Astrocyte (in vitro differentiated cells and primary cell): ENCODE measurements at places on chromosomes 4 and X.
A peak's percentile ranks its signal among the peaks of the same experiment; 100 is the strongest.

DNA sequence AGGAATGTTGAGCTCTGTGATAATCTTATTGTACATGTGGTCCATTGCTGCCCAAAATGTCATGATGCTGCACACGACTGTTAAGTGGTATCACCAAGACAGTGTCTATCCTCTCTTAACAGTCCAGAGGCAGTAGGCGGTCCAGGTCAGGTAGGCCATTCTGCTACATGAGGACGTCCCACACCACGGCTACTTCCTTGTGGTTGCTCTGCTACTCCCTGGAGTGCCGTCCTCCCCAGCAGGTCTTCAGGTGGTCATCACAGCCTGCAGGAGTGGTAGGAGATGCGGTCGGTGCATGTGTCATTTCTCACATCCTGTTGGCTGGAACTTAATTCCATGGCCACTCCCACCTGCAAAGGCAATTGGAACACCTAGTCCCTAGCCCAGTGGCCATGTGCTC lies 11.5 kb upstream of the STK32B start:
- DNase-seq, result no peak

GRCh38 chr4:74932832-74933561 lies at the start of gene PARM1:
Gene PARM1, plus strand, starts transcription at chr4:74933116. Its CDS starts 212 bp downstream, at chr4:74933328.
- DNase-seq, result peak; percentile 37

DNA sequence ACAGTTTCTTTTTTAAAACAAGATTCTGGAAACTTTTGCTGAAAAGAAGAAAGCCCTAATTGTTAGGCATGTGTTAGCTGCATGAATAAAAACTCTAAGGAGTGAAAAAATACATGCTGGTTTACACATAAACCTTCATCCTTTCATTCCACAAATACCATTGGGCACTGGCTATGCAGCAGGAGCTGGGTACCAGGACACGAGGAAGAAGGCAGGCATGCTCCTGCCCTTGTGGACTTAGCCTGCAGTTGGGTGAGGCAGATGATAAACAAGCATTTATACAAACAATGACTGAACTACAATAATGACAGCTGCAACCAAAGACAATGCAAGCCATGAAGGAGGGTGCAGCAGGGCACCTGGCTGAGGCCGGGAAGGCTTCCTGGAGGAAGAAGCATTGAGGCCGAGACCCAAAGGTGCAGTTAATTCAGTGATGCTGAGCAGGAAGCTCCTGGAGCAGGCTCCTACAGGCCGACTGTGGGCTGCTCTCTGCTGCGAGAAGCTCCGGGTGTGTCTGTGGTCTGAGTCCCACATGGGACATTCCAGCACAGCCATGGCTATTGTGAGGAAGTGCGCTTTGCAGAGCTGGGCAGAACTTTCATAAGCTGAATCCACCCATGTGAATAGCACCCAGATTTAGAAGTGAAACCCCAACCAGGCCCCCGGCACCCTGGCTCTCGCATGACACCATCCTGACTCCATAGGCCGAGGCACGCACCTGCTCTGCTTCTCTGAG lies 44.0 kb upstream of the MXD4 start:
- no peak for DNase-seq

- DNase-seq, result no peak
Measured at GRCh38 chr4:797066-797465, 28.9 kb downstream of the CPLX1 start.

DNA sequence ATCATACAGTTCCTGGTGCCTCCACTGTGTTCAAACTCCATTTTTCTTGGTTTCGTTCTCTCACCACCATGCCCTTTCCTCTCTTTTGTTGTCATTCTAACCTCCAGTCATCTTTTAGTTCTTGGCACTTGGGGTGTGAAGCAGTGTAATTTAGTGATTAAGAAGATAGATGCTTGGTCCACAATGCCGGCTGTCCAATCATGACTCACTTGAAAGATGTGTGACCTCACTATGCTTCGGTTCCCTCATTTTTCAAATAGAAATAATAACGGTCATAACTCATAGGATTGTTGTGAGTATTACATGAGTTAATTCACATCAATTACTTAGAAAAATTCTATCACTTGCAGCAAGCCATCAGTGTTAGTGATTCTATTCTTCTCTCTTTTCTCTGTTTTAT lies 327.8 kb downstream of the ADGRL3 start:
- DNase-seq, result peak; percentile 55

- DNase-seq, result no peak
Measured at GRCh38 chrX:24391843-24392242, 31.4 kb downstream of the SUPT20HL1 start.

- no peak for DNase-seq
Measured at GRCh38 chr4:139718833-139719232, 53.2 kb downstream of the MGST2 start.

DNA sequence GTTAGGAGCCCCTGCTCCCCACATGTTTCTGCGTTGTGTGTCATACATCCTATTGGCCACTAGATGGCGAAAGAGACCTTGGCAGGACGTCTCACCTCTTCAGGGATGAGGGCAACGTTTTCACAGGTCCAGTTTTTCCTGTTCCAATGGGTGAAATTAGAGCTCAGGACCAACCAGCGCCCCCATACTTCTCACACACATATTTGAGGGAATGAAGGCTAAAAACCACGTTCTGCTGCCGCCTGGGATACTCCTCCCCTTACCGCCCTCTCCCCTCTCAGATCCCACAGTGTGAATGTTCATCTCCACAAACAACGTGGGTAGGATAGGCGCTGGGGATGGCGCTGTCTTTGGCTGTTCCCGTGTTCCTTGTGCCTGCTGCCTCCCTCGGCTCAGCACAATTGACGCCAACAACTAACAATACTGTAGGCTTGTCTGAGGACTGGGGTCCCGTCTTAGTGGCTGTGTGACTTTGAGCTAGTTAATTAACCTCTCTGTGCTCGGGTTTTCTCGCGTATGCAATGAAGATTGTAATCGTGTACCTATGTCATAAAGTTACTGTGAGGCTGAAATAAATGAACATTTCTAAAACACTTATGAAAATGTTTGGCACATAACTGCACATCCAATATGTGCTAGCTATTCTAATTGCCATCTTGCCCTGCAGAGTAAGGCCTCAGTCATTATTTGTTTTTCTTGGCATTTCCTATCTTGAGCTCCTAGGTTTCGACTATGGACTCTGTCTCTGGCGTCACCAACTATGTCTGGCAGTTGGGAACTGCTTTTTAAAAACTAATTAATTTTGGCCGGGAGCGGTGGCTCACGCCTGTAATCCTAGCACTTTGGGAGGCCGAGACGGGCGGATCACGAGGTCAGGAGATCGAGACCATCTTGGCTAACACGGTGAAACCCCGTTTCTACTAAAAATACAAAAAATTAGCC lies 181.3 kb upstream of the STK26 start:
- DNase-seq, result peak; percentile 12
